Activated B cell treated with CpG ODN at 0.5 μM for 24 hours (primary cell): ENCODE measurements at places on chromosomes 16 and 17. TPM values are rescaled to one million over a fixed set of nuclear protein-coding genes. Genes with fewer than 3 reads are reported as not detected.

DNA sequence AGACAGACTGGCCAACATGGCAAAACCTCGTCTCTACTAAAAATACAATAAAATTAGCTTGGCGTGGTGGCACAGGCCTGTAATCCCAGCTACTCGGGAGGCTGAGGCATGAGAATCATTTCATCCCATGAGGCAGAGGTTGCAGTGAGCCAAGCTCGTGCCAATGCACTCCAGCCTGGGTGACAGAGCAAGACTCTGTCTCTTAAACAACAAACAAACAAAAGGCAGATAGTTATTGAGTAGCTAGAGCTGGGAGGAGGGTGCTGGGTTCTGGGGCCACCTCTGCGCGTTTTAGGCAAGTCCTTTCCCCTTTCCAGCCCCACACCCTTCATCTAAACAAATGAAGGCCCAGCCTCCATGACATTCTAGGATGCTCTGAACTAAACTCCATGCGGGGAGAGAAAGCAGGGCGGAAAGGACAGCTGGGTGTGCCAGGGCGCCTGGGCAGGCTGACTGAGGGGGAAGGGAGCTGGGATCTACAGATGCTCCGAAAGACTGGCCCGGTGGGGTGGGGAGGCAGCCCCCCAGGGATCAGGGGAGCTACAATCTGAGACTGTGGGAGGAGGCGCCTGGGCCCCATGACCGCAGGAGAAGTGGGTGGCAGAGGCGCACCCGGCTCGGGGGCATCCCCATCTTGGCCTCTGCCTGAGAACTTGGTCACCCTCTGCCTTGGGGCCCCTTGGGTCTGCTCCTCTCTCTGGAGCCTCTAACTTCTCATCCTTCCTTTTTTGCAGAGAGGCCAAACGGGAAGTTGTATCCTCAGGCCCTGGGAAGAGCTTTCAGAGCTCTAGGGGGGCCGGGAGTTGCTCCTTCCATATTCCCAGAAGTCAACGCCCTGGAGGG, 910 bp downstream of the ITGAL start:
- DNase-seq = peak; percentile 55
- H3K4me3 ChIP-seq = peak overlapping the region; percentile 89
- H3K4me1 ChIP-seq = peaks cover 67% of the 10 kb centered on the region
- no peaks in the 10 kb centered on the region for H3K27me3 ChIP-seq
- peak overlapping the region; percentile 94 for H3K27ac ChIP-seq
- H3K36me3 ChIP-seq = peaks cover 36% of the 10 kb centered on the region

DNA sequence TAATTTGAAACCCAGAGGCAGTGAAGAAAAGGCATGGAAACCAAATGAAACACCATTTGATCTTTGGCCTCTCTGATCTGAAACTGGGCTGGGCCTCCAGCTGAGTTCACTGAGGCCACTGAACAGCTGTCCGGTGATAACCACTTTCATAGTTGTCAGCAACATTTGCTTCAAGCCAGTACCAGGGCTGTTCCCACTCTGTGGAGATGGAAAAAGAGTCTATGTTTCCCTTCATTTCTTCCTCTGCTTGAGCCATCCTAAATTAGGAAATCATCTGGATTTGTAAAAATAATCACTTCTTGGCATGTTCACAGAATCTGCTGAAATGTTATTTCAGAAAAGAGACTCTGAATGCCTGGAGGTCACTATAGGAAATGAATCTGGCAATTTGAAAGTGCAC, 119.3 kb downstream of the STX8 start:
- H3K27ac ChIP-seq = no peak overlapping the region
- H3K4me3 ChIP-seq = no peak overlapping the region
- DNase-seq = no peak
- no peaks in the 10 kb centered on the region for H3K4me1 ChIP-seq

DNA sequence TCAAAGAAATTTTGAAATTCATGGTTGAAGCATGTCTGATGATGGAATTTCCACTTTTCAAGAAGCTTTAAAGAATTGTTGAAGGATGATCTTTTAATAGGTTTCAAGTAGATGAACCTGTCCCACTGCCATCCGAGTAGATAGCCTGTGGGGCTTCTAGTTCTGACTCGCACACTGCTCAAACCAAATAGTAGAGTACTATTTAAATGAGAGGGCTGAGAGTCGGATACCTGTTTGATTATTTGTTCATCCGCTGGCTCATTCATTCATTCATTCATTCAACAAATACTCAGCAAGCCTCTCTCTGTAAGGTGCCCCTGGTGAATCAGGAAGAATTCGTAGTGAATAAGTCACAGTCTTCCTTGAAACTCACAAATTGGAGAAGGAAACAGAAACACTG, 108.2 kb upstream of the IRX5 start:
- H3K27me3 ChIP-seq = no peaks in the 10 kb centered on the region
- no peaks in the 10 kb centered on the region for H3K4me1 ChIP-seq
- H3K27ac ChIP-seq = no peak overlapping the region
- no peak overlapping the region for H3K4me3 ChIP-seq
- no peaks in the 10 kb centered on the region for H3K36me3 ChIP-seq
- no peak for DNase-seq

GRCh38 chr17:32763855-32764439, 113.0 kb downstream of the MYO1D start:
- H3K36me3 ChIP-seq = peaks cover 22% of the 10 kb centered on the region
- DNase-seq = no peak
- no peaks in the 10 kb centered on the region for H3K27me3 ChIP-seq
- no peak overlapping the region for H3K4me3 ChIP-seq

DNA sequence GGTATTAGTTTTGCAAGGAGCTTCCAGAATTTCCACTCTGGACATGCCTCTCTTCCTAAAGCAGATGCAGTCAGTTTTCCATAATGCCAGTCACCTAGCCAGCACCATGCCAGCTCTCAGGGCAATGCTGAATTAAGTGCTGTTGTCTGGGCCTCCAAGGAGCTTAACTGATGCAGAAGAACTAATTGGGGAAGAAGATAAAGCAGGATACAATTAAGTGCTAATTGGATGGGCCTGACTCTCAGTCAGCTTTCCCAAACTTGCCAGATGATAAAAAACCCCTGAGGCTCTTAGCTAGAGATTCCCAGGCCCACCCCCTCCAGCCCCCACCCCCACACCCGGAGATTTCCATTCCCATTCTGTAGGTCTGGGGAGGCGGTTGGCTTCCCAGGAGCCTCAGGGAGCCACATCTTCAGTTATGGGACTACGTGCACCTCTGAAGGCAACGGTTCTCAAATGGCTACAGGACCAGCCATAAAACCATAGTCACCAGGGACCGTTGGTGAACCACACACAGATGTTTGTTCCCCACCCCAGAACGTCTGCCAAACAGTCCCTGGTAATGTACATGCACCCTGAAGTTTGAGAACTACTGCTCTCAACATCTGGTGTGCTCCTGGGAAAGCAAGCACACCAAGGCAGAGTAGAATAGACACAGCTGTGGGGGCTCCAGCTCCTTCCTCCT, 499.1 kb upstream of the CDH5 start:
- H3K27me3 ChIP-seq = no peaks in the 10 kb centered on the region
- no peak overlapping the region for H3K27ac ChIP-seq
- H3K4me3 ChIP-seq = no peak overlapping the region

DNA sequence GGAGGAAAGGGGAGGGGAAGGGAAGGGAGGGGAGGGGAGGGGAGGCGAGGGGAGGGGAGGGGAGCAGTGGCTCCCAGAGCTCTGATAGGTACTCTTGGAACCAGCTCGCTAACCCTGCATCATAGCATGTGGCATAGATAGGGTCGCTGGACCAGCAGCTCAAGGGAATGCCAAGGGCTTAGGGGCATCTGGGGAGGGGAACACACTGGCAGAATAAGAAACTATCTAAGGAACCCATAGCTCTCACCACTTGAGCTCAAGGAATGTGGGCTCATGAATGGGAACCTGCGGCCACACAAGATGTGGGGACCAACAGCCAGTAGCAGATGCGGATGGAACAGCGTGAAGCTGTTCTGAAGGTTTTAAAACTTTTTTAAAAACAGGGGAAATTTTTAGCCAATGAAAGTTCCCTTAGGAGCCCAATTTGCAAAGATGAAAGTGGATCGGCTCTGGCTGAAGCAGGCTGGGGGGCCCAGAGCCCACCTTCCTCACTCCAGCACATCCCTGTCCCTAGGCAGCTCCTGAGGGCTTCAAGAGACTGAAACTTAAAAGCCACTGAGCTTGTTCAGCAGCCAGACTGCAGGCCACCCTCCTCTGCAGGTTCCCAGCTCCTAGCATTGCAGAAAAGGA, 46.9 kb downstream of the PIMREG start:
- no peak overlapping the region for H3K27ac ChIP-seq
- H3K4me1 ChIP-seq = peaks cover 8% of the 10 kb centered on the region
- DNase-seq = no peak
- H3K27me3 ChIP-seq = peaks cover 10% of the 10 kb centered on the region
- no peaks in the 10 kb centered on the region for H3K36me3 ChIP-seq

DNA sequence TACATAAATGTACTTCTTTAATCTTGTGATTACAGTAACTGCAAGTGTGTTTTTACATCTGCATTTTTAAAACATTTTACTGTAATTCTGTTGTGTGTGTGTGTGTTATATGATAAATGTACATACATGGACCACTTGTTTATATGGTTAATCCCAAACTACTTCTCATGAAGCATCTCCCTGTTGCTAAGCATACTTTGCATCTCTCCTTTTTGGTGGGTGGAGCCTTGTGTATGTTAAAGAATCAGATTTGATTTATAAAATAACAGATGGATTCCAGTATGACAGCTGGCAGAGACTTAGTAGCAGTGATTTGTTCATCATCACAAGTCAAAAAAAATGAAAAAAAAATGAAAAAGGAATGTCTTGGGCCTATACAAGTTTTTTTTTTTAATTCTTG, 56.0 kb upstream of the RHBDL3 start:
- no peak for DNase-seq
- no peak overlapping the region for H3K27ac ChIP-seq
- no peaks in the 10 kb centered on the region for H3K4me1 ChIP-seq
- peaks cover 59% of the 10 kb centered on the region for H3K36me3 ChIP-seq
- H3K4me3 ChIP-seq = no peak overlapping the region

- H3K27me3 ChIP-seq = no peaks in the 10 kb centered on the region
- H3K27ac ChIP-seq = peak overlapping the region; percentile 69
- H3K36me3 ChIP-seq = peaks cover 23% of the 10 kb centered on the region
- no peak for DNase-seq
- H3K4me3 ChIP-seq = peak overlapping the region; percentile 42
- H3K4me1 ChIP-seq = peaks cover 23% of the 10 kb centered on the region
Observed at GRCh38 chr16:56847173-56847910, 17.7 kb upstream of the SLC12A3 start.

Gene CCT6B
- total RNA-seq = 2.1 and 2.4 TPM in 2 replicates
